ENCODE measurements at places on chromosomes 4 and X.

DNA sequence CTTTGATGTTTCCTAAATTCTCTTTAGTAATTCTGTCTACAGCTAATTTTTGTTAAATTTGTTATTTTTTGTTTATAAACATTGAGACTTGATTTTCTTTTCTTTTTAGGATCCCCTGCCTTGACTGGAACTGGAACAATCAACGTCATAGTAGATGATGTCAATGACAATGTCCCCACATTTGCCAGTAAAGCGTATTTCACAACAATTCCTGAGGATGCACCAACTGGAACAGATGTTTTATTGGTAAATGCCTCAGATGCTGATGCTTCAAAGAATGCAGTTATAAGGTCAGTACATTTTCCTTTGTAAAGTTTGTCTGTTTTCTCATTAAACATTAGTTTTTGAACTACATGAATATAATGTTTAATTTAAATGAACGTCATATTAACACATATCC lies 119.4 kb downstream of the FAT4 start:
- DNase-seq: peak; percentile 51

- no peak for DNase-seq
These were observed 199.9 kb upstream of the MAB21L2 start for GRCh38 chr4:150382028-150382427.

GRCh38 chrX:41667631-41668030 lies 21.1 kb upstream of the GPR34 start:
- no peak for DNase-seq

DNA sequence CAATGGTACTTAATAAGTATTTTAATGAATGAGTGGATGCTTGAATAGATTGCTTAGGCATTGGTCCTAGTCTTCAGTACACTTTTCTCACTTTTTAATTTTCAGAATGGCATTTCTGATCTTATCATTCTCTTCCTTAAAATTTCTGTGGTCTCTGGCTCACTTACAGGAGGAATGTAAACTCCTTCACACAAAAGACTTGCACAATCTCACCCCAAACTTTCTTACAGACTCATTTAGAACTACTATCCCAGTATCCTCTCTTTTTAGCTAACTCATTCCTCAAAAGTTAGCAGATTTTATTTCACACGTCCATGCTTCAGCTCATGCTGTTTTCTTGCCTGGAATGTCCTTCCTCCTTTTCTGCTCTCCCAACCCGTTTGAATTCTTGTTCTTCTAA lies 350.1 kb downstream of the GRXCR1 start:
- no peak for DNase-seq

DNA sequence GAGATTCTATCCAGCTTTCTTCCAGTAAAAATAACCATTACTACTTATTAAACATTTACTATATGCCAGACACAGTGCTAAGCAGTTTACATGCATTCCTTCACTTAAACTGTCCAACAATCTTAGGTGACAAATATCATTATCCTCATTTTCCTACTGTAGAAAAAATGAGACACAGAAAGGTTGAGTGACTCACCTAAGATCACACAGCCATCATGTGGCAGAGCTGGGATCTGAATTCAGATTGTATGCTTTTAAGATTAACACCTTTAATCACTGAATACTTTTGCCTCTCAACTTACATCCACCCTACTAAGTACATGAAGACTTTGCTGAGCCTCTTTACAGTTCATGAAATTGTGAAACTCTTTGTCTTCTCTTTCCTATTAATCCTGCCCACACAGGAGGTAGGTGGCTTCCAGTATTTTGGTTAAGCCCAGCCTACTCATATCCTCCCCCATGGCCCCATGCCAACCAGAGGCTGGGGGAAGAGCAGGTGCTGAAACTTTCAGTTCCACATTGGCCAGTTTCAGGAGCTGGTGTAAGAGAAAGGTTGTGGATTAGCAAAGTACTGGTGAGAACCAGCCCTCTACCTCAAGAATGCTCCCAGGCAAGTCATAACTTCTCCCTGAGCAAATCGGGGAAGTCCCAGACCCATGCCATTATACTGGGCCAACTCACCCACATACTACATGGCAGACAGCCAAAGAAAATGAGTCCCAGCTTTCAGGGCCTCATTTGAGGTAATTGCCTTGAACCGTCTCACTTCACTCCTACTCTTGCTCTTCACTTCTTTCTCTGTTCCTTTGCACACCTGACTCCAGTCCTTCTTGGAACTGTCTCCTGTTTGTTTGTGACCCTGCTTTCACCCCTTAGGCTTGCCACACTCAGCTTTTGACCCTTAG lies 211.1 kb downstream of the GUCY2F start:
- no peak for DNase-seq

DNA sequence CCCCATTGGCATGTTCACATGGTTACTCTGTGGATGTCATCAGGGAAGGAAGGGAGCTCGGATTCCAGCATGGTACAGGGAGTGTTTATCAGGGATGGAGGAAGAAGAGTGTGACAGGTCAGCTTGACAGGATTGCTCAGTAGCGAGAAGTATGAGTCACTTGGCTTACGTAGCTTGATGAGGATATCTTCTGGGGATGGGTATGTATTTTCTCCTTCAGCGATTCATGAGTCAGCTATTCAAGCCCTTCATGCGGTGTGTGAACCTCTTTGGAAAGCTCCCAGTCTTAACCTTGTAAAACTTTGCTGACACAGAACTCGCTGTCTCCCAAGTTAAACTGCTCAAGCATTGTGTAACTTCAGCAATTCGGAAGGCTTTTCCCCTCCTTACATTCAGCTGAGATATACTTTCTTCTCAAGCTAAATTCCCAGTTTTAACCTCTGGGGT lies 275.4 kb downstream of the ARHGAP10 start:
- DNase-seq: peak; percentile 90

GRCh38 chrX:29530501-29530900 lies 684.9 kb upstream of the MAGEB2 start:
- peak; percentile 19 for DNase-seq

DNA sequence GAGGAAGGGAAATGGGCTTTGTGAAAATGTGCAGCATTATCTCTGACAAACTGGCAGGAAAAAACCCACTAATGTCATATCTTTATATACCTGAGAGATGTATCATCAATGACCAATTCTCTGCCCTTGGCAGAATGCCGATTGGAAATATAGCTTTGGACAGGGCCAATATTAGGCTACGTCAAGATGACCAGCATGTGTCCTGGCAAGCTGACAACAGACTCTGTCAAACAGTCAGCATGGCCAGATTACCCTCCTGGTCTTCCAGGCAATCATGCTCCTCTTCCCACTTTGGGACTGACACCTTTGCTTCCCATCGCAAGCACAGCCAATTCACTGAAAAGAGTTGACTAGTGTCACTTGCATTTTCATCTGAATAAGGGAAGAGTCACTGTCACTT lies 57.0 kb downstream of the SORBS2 start:
- DNase-seq: no peak

GRCh38 chr4:7050481-7051143 lies 7.4 kb downstream of the TADA2B start:
- DNase-seq: no peak

DNA sequence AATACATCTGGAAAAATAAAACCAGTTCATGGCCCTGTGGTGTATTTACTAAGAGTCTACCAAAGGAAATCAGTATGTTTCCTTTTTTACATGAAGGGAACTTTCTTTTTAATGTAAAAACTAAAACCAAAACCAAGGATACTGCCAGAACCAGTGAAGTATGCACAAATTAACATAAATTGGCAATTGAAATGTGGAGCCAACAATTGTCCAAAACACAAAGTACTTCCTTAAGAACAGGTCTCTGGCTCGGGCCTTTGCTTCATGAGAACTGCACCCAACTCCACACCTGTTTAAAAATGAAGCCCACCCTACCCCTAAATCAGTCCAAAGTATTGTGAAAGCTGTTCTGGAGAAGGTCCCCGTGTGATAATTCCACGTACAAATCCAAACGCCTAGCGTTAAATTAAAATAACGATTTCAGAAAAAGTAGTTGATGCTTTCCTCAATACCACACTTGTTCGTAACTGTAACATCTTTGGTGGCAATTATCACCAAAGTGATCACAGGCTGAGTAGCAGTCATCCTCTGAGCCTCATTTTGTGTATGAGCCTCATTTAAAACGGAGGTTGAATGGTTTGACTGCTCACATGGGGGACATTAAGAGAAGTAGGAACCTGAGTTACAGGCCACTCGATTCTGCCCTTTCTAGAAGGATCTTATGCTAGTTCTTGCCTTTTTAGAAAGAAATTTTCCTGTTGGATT lies 93.0 kb downstream of the GEMIN8 start:
- DNase-seq: no peak

- peak; percentile 53 for DNase-seq
These were observed 6.1 kb upstream of the ABRAXAS1 start for GRCh38 chr4:83490876-83491450.

DNA sequence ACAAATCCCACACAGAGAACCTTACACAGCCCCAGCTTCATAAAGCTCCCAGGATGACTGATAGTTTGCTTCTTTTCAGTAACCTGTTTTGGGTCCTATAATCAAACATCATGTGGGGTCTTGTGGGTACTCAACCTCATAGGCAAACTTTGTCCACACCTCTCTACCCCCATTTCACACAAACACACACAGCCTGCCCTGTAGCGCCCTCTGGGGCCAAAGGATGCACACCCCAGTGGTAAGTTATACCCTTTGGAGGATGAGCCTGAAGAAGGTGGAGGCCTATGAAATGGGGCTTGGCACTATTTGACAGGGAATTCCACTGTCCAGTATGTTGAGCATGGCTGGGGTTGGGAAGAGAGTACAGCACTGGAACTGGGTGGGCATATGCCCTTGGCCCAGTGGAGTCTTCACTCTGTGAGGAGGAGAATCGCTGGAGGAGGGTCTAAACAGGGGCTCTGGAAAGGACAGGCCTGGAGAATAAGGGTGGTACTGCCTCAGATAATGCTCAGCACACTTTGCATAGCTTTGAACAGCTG lies 30.5 kb upstream of the COL25A1 start:
- DNase-seq: no peak

DNA sequence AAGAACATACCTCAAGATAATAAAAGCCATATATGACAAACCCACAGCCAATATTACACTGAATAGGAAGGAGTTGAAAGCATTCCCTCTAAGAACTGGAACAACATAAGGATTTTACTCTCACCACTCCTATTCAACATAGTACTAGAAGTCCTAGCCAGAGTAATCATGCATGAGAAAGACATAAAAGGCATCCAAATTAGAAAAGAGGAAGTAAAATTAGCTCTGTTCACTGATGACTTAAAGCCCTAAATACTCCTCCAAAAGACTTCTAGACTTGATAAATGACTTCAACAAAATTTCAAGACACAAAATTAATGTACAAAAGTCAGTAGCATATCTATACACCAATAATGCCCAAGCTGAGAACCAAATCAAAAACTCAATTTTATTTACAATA lies 235.7 kb downstream of the NKX6-1 start:
- DNase-seq: no peak

DNA sequence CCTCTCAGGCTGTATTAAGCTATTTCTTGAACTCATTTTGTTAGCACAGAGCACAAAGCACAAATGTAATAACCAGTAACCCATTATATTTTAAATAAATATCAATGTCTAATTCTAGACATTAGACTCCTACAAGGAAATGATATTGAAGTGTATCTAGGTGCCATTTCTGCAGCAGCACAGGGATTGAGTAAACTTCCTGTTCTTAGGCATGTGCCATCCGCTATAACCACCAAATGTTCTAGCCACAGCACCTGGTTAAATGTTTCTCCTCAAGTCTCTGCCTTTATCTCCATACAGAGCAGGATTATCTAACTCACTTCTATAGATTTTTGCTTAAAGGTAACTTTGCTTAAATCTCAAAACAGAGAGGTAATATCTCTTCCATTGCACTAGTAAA lies 51.4 kb downstream of the SGMS2 start:
- no peak for DNase-seq

DNA sequence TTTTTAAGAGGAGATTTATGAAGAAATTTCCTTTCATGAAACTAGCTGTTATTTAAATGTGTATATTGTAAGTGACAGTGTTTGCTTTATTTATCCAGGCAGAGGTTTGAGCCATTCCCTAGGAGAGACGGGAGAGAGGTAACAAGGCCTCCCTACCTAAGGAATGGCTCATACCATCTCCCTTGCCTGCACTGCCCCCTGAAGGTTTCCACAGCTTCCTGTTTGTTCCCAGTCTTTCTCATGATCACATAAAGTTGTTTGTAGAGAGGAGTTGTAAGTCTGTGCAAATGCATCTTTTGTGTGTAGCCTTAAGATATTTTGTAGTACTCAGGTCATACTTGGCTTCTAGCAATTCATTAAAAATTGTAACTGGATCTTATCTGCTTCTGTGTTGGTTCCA lies 1504.5 kb upstream of the PCDH10 start:
- no peak for DNase-seq

- no peak for DNase-seq
These were observed 210.8 kb downstream of the MGST2 start for GRCh38 chr4:139876337-139876941.

DNA sequence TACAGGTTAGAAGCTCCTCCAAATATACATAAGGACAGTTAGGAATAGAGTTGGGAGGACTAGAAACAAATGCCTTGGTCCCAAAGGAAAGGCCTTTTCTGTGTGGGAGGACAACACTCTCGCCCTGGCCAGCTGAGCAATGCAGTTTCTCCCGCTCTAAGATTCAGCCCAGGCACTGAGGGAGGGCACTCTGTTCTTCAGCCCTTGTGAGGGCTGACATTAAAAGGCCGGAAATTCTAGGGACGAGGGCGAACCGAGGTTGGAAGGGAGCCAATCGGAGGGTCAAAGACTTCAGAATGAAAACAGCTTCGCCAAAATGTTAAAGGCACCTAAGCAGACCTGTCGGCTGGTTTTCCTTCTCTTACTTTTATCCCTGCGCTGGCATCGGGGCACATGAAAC lies 2.9 kb upstream of the PTCHD1 start:
- DNase-seq: no peak

DNA sequence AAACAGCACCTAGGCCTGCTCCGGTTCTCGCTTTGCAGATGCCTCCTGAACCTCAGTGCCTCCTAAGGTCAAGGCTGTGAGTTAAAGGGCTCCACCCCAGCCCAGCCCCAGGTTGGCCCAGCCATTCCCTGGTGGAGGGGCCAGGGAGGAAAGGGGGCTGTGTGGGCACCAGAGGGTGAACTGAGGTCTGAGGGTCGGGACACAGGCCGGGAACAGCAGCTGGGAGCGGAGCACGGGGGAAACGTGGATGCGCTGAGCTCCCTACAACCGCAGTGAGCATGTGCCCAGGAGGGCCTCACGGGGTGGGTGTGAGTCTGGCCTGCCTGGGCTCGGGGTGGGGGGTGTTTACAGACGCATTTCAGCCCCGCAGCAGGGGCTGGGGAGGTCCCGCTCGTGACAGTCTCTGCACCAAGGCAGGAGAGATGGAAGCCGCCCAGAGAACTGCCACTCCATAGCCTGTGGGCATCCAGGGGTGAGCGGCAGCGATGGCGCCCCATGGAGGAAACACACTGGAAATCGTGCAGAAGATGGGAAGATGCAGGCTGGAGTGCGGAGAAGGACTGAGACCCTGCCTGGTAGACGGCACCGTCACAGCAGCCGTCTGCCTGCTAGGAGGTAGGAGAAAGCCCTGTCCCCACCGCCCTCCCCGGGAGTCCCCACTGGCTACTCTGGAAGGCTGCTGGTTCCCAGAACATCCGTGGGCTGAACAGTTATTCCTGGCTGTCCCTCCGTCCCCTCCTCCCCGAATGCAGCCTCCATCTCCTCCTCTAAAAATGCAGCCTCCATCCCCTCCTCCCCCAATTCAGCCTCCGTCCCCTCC lies 9.9 kb upstream of the SLC25A6 start:
- DNase-seq: no peak

- no peak for DNase-seq
These were observed at the start of gene GPR101 for GRCh38 chrX:137033774-137034507. GPR101 (minus strand) TSS chrX:137033995; CDS start chrX:137031674, 2,321 bp downstream.
